ENCODE measurements at places on chromosomes 1 and 21. TPM values are rescaled to one million over a fixed set of nuclear protein-coding genes. Genes with fewer than 3 reads are reported as not detected.

Gene CYB561D1
- 5.0 TPM for total RNA-seq

Gene CACNA1S
- total RNA-seq, result not detected

Gene F13B
- total RNA-seq, result not detected

Gene KRTAP10-11
- not detected for total RNA-seq

Gene C4BPA
- total RNA-seq, result not detected

Gene MARK1
- 0.99 TPM for total RNA-seq

Gene SERINC2
- 1.3 TPM for total RNA-seq

Gene NID1
- total RNA-seq, result 67.7 TPM

Gene WDR64
- total RNA-seq, result not detected

Gene DTL
- total RNA-seq, result 24.5 TPM

Gene SPATA1
- 0.95 TPM for total RNA-seq

Gene CD53
- not detected for total RNA-seq

Gene DIO1
- not detected for total RNA-seq

Gene SYT2
- not detected for total RNA-seq

Gene LYPD8
- total RNA-seq, result not detected

Gene TNN
- not detected for total RNA-seq

Gene KCNK2
- not detected for total RNA-seq

Gene PLPP3
- 18.5 TPM for total RNA-seq

Gene CPLANE2
- total RNA-seq, result 10.3 TPM

Gene EBNA1BP2
- 136 TPM for total RNA-seq

Gene DUSP10
- total RNA-seq, result 3.1 TPM
